Activated B cell treated with CpG ODN at 0.5 μM for 24 hours (primary cell): ENCODE measurements at places on chromosomes 6 and 20. TPM values are rescaled to one million over a fixed set of nuclear protein-coding genes. Genes with fewer than 3 reads are reported as not detected.
A peak's percentile ranks its signal among the peaks of the same experiment; 100 is the strongest.

DNA sequence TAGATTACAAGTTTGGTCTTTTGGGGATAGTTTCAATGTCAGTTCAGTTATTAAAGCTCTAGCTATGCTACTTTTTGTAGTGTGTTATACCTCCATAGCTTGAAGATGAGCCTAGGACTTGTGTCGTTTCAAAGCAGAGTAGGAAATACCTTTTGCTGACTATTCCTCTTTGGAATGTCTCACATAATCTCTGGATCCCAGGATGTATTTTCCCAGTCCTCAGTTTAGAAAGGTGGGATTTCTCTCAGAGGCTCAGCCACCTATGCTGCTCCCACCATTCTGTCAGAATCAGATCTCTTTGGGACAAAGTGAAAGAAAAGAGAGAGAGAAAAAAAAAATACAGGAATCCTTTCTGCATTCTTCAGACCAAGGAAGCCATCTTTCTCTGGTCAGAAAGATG lies 567.5 kb upstream of the IMPG1 start:
- DNase-seq = no peak
- H3K4me3 ChIP-seq = no peak overlapping the region
- no peaks in the 10 kb centered on the region for H3K36me3 ChIP-seq
- no peaks in the 10 kb centered on the region for H3K27me3 ChIP-seq
- no peak overlapping the region for H3K27ac ChIP-seq

DNA sequence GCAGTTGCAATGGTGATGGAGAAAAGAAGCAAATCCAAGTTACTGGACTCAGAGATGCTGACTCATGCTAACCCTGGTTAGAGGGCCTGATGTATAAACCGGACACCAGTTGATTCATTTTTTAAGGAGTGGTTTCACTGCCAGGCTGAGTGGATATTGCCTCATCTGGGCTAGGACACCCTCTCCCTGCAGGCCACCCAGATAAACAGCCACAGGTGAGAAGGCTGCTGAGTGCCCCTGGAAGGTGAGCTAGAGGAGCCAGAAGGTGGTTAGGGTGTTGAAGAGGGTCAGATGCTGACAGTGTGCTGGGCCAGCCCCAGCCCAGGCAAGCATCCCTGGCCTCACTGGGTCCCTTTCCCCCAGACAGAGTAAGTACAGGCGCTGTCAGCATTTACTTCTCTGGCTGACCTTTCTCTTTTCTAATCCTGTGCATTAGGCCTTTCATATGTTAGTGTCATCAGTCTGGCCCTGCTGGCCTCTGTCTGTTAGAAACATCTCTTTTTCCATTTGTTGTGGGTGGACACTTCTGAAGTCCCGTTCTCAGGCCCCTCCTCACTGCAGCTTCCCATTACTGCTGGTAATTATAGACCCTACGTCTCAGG lies 13.5 kb downstream of the EPB41L1 start:
- peaks cover 10% of the 10 kb centered on the region for H3K4me1 ChIP-seq
- H3K36me3 ChIP-seq = no peaks in the 10 kb centered on the region
- no peaks in the 10 kb centered on the region for H3K27me3 ChIP-seq
- no peak overlapping the region for H3K4me3 ChIP-seq
- no peak for DNase-seq
- no peak overlapping the region for H3K27ac ChIP-seq

- no peak for DNase-seq
- peaks cover 19% of the 10 kb centered on the region for H3K4me1 ChIP-seq
- H3K27me3 ChIP-seq = no peaks in the 10 kb centered on the region
- H3K36me3 ChIP-seq = peaks cover 51% of the 10 kb centered on the region
- H3K4me3 ChIP-seq = no peak overlapping the region
- no peak overlapping the region for H3K27ac ChIP-seq
These were observed 60.6 kb downstream of the SHPRH start for GRCh38 chr6:145903356-145904102.

- peaks cover 72% of the 10 kb centered on the region for H3K4me1 ChIP-seq
- peak overlapping the region; percentile 2 for H3K4me3 ChIP-seq
- DNase-seq = peak; percentile 19
- peaks cover 35% of the 10 kb centered on the region for H3K36me3 ChIP-seq
- peak overlapping the region; percentile 44 for H3K27ac ChIP-seq
These were observed 23.1 kb downstream of the STK35 start for GRCh38 chr20:2124564-2125213.

GRCh38 chr6:50128420-50129005 lies 78.8 kb upstream of the DEFB112 start:
- H3K4me3 ChIP-seq = no peak overlapping the region
- H3K36me3 ChIP-seq = no peaks in the 10 kb centered on the region
- no peak overlapping the region for H3K27ac ChIP-seq
- H3K4me1 ChIP-seq = no peaks in the 10 kb centered on the region
- DNase-seq = no peak

DNA sequence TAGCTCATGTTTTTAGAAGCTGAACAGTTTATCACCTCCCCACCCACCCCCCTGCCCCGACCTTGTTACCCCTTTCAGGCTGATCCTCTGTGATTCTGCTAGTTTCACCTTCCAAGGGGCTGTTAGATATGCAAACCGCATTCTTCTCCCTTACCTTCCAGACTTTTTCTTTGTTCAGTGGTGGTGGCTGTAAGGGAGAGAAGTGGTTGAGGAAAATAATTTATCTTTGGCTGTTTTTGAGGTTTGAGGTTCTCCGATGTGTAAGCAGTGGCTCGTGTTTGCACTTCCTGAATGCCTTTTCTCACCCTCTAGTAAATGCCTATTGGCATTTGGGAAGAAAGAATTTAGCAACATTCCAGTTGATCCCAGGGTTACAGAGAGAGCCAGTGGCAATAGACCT lies 69.4 kb upstream of the KCNG1 start:
- peaks cover 25% of the 10 kb centered on the region for H3K27me3 ChIP-seq
- no peak for DNase-seq
- H3K4me3 ChIP-seq = peak overlapping the region; percentile 65

DNA sequence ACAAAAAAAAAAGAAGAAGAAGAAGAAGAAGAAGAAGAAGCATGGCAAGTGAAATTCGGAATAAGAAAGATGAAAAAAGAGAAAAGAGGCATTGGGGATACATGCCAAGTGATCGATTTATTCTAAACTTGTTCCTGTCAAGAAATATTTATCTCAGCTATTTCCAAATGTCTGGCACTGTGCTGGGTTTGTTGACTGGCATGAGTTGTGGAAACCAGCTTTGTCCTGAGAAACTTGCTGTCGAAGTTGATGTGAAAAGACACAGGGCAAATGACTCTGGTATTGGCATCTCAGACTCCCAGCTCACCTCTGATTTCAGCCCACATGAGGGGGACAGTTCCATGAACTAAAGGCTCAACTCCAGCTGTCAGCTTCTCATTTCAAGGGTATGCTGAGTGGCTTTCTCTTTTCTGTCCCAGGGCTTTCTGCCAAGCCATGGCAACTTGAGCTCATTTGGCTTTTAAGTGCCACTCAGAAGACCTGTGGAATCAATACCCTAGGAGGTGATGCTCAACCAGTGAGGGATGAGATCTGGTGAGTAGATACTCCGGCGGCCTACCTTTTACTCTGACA lies 253.3 kb upstream of the JAG1 start:
- no peak for DNase-seq
- H3K27me3 ChIP-seq = no peaks in the 10 kb centered on the region
- no peaks in the 10 kb centered on the region for H3K36me3 ChIP-seq
- no peak overlapping the region for H3K4me3 ChIP-seq
- H3K4me1 ChIP-seq = no peaks in the 10 kb centered on the region
- no peak overlapping the region for H3K27ac ChIP-seq

GRCh38 chr20:58260006-58260405 lies 31.6 kb upstream of the ANKRD60 start:
- no peak overlapping the region for H3K27ac ChIP-seq
- peaks cover 26% of the 10 kb centered on the region for H3K36me3 ChIP-seq
- H3K4me1 ChIP-seq = peaks cover 14% of the 10 kb centered on the region
- DNase-seq = no peak

- H3K27me3 ChIP-seq = peaks cover 9% of the 10 kb centered on the region
- H3K4me3 ChIP-seq = no peak overlapping the region
- DNase-seq = no peak
These were observed 193.0 kb upstream of the KCNK16 start for GRCh38 chr6:39515471-39515870.

GRCh38 chr6:73513496-73513854 lies 7.4 kb downstream of the EEF1A1 start:
- H3K27ac ChIP-seq = peak overlapping the region; percentile 1
- no peak for DNase-seq
- H3K4me3 ChIP-seq = no peak overlapping the region
- no peaks in the 10 kb centered on the region for H3K27me3 ChIP-seq
- H3K4me1 ChIP-seq = peaks cover 57% of the 10 kb centered on the region

DNA sequence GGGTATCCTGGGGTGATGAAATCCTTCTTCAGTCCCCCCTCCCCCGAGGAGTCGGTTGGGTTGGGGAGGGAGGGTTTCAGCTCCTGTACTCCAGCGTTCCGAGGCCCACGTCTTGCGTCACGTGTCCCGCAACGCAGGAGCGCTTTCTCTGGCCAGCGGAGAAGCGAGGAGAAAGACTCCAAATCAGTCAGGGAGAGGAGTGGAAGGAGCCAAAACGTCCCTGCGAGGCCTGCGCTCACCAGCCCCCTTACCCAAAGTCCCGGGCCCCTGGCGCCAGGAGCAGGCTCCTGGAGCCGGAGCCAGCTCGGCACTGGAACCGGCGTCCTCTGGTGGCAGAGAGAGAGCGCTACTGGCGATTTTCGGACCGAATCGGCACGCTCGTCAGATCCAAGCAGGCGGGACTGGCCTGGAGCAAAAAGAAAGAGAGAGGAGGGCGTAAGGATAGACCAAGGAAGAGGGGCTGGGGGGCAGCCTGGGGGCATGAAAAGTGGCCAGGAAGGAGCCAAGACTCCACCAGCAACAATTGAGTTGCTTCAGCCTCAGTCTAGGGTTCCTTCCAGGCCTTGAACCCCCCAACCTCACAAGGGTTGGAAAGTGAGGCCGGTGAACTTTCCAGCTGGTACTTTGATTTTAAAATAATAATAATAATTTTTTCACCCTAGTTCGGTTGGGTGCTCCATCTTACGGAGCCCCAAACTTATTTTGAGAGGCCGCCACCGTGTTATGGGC lies at the start of gene GNAS:
GNAS (plus strand) TSS at position 174 of the 729 bp plus-strand sequence.
- H3K4me3 ChIP-seq = peak within 1 kb of the TSS; percentile 89
- no peaks in the 10 kb centered on the region for H3K36me3 ChIP-seq
- DNase-seq = peak; percentile 32
- H3K27me3 ChIP-seq = peaks cover 28% of the 10 kb centered on the region
- H3K4me1 ChIP-seq = peaks cover 33% of the 10 kb centered on the region

DNA sequence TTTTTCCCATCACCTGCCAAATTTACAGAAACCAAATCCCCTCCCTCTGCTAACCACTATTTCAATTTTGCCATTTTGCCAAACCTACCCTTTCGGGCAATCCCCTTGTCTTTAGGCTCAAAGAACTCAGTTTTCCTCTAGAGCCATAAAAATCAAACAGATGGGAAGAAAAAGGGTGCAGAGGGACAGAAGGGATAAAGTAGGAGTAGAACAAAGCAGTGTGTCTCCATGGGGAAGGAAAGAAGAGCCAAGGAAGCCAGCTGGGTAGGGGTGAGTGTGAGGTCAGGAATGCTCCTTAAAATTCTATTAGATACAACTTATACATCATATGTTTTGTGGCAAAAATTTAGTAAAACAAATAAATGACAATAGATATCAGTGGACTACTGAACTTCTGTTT lies 316.5 kb downstream of the BTBD9 start:
- DNase-seq = no peak
- H3K36me3 ChIP-seq = peaks cover 14% of the 10 kb centered on the region
- H3K4me1 ChIP-seq = peaks cover 24% of the 10 kb centered on the region
- H3K27ac ChIP-seq = no peak overlapping the region

DNA sequence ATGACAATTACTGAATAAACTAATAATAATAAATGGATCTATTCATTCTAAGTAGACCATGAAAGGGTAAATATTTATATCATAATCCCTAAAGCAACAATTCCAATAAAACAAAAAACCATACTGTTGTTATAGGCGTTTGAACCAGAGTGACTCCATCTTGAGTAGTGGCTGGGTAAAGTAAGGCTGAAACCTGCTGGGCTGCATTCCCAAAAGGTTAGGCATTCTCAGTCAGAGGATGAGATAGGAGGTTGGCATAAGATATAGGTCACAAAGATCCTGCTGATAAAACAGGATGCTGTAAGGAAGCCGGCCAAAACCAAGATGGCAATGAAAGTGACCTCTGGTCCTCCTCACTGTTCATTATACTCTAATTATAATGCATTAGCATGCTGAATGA lies 8.3 kb downstream of the OR2H1 start:
- H3K4me3 ChIP-seq = no peak overlapping the region
- DNase-seq = no peak
- no peaks in the 10 kb centered on the region for H3K4me1 ChIP-seq
- no peaks in the 10 kb centered on the region for H3K36me3 ChIP-seq
- no peak overlapping the region for H3K27ac ChIP-seq

GRCh38 chr6:151704383-151704782 lies 103.1 kb upstream of the ESR1 start:
- H3K36me3 ChIP-seq = peaks cover 2% of the 10 kb centered on the region
- H3K4me3 ChIP-seq = no peak overlapping the region
- DNase-seq = no peak
- peaks cover 46% of the 10 kb centered on the region for H3K4me1 ChIP-seq

- H3K27me3 ChIP-seq = no peaks in the 10 kb centered on the region
- peaks cover 21% of the 10 kb centered on the region for H3K4me1 ChIP-seq
- no peak for DNase-seq
- H3K36me3 ChIP-seq = no peaks in the 10 kb centered on the region
- H3K27ac ChIP-seq = no peak overlapping the region
These were observed 510.3 kb downstream of the KIF16B start for GRCh38 chr20:16062661-16063581.

- H3K27ac ChIP-seq = no peak overlapping the region
- H3K4me3 ChIP-seq = no peak overlapping the region
- H3K36me3 ChIP-seq = no peaks in the 10 kb centered on the region
These were observed 281.0 kb downstream of the CDC5L start for GRCh38 chr6:44668391-44668930.

DNA sequence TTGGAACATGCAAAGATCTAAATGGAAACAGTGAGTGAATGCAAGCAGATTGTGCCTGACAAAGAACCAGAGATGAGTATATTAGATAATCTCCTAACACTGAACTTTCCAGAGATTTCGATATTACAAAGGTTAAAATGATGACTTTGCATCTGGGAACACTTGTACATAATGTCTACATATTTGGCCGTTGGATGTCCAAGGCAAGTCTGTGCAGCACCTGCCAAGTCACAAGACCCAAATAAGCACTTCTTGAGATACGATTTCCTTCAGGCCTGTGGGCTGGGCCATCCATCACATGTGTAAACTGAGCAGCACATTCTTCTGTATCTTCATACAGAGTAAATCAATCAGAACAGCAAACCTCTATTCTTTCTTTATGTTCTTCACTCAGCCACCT lies 32.5 kb upstream of the SMLR1 start:
- H3K4me1 ChIP-seq = no peaks in the 10 kb centered on the region
- no peak for DNase-seq
- H3K27ac ChIP-seq = no peak overlapping the region
- H3K27me3 ChIP-seq = peaks cover 2% of the 10 kb centered on the region

GRCh38 chr6:129426343-129426742 lies 283.6 kb downstream of the ARHGAP18 start:
- H3K36me3 ChIP-seq = no peaks in the 10 kb centered on the region
- H3K27me3 ChIP-seq = peaks cover 2% of the 10 kb centered on the region
- no peak overlapping the region for H3K27ac ChIP-seq

GRM4 gene
- total RNA-seq = not detected in 2 replicates

CST5 gene
- total RNA-seq = not detected in 2 replicates

FAM162B gene
- not detected in 2 replicates for total RNA-seq

PPP1R16B gene
- 98.3 and 99.3 TPM in 2 replicates for total RNA-seq

MYCT1 gene
- total RNA-seq = not detected in 2 replicates

BPIFB2 gene
- total RNA-seq = not detected in 2 replicates

SLC16A10 gene
- 0.02 and 0.13 TPM in 2 replicates for total RNA-seq

CCM2L gene
- total RNA-seq = 0.11 and 0.20 TPM in 2 replicates
